Adrenal gland (tissue), 19 donors: ENCODE measurements at places on chromosomes 4 and X. TPM values are rescaled to one million over a fixed set of nuclear protein-coding genes. Genes with fewer than 3 reads are reported as not detected.

The MAGEA6 gene
- not detected for polyA plus RNA-seq

The MXD4 gene
- polyA plus RNA-seq: 61.6 TPM

The SLC25A43 gene
- polyA plus RNA-seq: 5.4 TPM

The HTN1 gene
- polyA plus RNA-seq: not detected

The AWAT2 gene
- polyA plus RNA-seq: not detected
